ENCODE measurements at places on chromosomes 16 and 17. TPM values are rescaled to one million over a fixed set of nuclear protein-coding genes. Genes with fewer than 3 reads are reported as not detected.
A peak's percentile ranks its signal among the peaks of the same experiment; 100 is the strongest.

DNA sequence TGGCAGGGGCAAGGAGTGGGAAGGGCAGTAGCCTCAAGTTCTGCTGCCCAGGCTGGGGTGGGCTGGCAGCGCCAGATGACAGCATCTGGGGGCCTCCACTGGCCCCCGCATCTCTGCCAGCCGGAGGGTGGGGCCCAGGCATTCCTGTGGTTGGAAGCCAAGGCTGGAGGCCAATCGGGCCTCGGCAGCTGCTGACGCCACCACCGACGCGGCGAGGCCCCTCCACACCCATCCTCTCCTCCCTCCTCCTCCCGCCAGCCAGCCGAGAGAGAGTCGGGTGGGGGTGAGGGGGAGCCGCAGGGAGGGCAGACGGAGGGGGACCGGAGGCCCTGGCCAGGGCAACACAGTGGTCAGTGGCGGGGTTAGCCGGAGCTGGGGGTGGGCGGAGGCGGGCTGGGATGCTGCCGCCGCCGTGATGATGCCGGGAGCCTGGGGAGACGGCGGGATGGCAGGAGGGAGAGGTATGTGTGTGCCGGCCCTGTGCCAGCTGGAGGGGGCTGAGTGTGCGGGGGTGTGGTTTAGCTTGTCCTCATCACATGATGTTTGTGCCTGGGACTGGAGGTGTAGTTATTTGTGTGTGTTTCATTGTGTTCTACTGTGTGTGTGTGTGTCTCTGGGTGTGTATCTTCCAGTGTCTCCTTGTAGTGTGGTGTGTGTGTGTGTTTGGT, 36.6 kb downstream of the ARHGAP23 start:
- DNase-seq, result peak; percentile 77

- no peak for DNase-seq
These were observed 24.0 kb upstream of the DOK4 start for GRCh38 chr16:57510016-57510871.

- no peak for DNase-seq
These were observed 372.7 kb downstream of the SLC39A11 start for GRCh38 chr17:72719578-72720493.

GRCh38 chr16:1335211-1335971, 1.9 kb downstream of the BAIAP3 start:
- no peak for DNase-seq

MAP2K3 gene
- total RNA-seq, result 25.7 TPM

- DNase-seq, result peak; percentile 49
These were observed 57.2 kb downstream of the SOCS1 start for GRCh38 chr16:11198828-11199227.

- no peak for DNase-seq
These were observed 68.1 kb downstream of the GSG1L start for GRCh38 chr16:27995378-27995777.

DNA sequence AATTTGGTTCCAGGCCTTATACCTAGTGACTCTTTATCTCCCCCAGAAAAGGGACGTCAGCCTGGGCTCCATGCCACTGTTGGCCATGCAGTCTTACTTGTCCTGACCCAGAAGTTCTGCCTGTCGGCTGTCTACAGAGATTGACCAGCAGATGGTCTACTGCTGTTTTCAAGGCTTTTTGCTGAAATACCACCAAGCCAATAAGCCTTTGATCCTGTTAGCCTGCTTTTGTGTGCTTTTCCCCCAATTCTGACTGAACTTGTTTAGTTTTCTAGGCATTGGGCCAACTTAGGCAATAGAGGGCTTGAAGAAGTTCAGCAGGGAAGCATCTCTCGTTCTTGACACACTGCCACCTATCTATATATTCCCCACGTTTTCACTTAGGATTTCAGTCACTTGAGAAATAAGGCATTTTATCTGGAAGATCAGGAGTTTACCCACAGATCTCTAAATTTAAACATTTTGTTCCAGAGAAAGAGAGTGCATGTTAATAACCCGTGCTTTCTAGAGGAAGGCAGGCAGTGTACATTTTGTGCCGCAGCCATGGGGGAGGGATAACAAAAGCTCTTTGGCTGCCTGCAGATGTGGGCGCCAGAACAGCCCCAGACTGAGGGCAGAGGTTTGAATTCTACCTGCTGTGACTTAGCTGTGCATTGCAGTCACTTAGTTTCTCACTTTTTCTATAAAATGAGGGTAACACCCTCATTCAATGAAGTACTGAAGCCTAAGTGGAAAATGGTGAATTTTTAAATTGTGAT, 12.3 kb upstream of the CARMIL2 start:
- DNase-seq, result peak; percentile 18

DNA sequence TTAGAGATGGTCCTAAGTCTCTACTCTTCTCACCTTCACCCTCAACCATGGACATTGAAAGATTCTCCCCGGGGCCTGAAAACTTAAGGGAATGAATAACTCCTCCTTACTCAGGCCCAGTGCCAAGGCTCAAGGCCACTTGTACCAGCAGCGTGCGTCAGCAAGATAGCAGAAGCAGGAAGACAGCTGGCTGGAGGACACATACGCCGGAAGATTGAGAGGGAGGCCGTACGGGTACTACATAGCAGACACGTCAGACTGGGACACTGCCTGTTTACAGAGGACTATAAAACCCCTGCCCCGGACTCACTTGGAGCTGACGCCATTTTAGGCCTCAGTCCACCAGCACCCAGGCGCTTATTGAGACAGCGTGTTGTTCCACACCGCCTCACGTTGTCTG, 75.8 kb upstream of the MED13 start:
- no peak for DNase-seq

- DNase-seq, result peak; percentile 95
These were observed 591 bp upstream of the TNFSF13 start for GRCh38 chr17:7557775-7558543.

ESRP2 gene
- total RNA-seq, result 48.8 TPM
